ENCODE measurements at places on chromosomes 13 and 19. TPM values are rescaled to one million over a fixed set of nuclear protein-coding genes. Genes with fewer than 3 reads are reported as not detected.

The OR10H2 gene
- total RNA-seq: not detected

The ADGRE3 gene
- total RNA-seq: not detected

The ANGPTL8 gene
- total RNA-seq: not detected

The CPT1C gene
- total RNA-seq: 21.1 TPM

The SLC6A16 gene
- 0.05 TPM for total RNA-seq

The PLPPR3 gene
- total RNA-seq: 3.8 TPM

The VMAC gene
- total RNA-seq: 4.4 TPM

The ZNF223 gene
- total RNA-seq: 8.6 TPM

The ZNF729 gene
- not detected for total RNA-seq

The DPY19L3 gene
- 17.3 TPM for total RNA-seq

The ZNF90 gene
- total RNA-seq: 0.42 TPM

The SIGLEC11 gene
- not detected for total RNA-seq

Measured in M059J (cell line).